Hematopoietic multipotent progenitor cell (in vitro differentiated cells): ENCODE measurements at places on chromosomes 7 and 10.

DNA sequence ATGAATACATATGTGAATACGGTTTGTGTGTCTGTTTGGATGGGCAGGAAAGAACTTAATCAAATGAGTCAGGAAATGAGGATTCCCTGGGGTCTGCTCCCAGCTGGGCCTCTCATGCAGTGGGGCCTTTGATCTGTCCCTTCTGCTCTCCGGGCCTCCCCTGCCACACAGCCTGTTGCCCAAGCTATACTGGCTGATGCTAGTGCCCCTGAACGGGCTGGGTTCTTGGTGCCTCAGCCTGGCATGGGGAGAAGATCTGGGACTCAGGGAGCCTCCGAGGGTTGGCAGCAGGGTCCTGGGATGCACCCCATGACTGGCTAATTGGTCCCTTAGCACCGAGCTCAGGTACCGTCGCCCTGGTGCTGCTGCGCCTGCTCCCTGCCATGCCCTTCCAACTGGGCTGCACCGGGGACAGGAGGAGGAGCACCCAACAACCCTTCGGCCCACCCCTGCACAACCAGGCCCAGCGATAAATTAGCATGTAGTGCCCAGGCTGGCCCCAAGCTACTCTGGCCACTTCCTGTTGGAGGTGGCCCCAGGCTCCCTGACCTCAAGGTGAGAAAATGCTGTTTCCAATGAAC is 59.9 kb upstream of the DUSP5 start:
- DNase-seq, result no peak

DNA sequence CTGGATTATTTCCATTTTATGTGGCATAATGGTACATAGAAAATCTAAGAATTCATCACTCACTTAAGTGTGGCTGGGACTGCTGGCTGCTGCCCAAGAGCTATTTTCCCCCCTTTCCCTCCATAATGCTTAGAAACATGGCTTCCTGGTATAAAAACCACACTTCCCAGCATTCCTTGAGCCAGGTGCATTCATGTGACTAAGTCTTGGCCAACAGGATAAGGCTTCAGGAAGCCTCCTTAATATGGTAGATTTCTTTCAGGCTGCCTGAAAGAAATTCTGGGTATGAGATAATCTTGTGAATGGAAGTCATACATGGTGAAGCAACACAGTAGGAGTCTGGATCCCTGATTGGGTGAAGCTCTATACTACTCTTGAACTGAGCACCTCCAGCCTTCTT is 178.0 kb downstream of the JAZF1 start:
- DNase-seq, result no peak

- DNase-seq, result no peak
Measured at GRCh38 chr10:30755441-30755953, 125.9 kb upstream of the LYZL2 start.

GRCh38 chr7:55570218-55570873 is 2.0 kb downstream of the VOPP1 start:
- DNase-seq, result no peak

DNA sequence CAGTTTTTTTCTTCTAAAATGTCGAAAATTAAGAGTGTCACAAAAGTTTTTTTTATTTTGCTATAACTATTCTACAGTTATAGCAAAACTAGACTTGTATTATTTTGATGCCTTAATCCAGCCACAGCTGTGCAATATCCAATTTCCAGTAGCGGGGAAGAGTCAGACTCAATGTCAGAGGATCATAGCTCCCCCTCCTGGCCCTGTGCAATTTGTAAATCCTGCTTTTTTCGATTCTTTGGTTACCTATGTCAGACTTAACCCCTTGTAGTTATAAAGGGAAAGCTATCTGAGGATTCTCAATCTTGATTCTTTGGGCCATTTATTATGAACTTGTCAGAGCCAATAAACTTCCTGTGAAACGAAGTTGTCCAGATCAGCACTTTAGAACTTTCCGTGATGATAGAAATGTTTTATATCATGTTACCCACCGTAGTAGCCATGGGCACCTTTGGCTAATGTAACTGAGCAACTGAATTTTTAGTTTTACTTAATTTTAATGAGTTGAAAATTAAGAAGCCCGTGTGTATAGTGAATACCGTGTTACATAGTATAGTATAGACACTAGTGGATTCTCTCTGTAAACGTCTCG is 87.7 kb upstream of the PRKCQ start:
- no peak for DNase-seq

- no peak for DNase-seq
Measured at GRCh38 chr10:3105905-3106304, 38.6 kb downstream of the PFKP start.

- DNase-seq, result no peak
Measured at GRCh38 chr7:47535035-47535703, 46.7 kb downstream of the TNS3 start.

DNA sequence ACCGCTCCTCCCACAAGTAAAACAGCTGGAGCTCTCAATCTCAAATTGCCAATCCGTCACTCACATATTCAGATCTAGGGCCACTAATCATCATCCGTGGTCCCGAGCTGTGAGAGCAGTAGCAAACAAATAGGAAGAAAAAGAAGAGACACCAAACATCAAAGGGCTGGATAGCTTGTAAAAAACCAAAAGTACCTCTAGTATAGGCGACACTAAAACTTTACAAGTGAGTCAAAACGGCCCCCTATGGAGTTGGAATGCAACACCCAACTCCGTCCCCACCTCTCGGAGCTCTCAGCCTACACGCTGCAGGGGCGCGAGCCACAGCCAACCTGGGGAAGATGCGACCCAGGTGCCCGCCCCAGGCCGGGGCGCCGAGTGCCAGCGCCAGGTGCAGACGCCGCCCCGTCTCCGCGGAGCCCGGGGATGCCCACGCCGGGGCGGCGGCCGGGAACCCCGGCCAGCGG is 581 bp downstream of the FAM3C start:
- DNase-seq, result no peak

DNA sequence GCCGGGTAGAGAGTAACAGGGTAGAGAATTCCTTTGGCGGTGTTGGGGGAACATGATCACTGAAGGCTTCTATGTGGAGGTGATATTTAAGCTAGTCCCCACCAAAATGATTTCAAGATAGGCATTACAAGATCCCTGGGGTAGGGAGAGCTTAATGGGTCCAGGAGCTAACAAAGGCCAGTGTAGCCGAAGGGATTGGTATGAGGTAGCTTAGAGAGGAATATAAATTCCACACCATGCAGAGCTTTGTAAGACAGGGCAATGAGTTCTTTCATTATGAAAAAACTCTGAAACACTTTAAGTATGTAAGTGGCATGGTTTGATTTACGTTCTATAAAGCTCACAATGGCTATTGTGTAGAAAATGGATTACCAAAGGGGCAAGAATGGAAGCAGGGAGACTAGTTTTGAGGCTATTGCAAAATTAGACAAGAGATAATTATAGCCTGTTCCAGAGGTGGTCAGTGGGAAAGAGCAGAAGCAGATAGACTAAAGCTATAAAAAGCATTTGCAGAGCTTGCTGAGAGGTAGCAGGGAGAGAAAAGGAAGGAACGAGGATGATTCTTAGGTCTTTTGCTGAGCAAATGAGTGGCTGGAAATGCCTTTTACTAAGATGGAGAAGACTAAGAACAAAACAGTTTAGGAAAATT is 119.7 kb upstream of the SLC25A13 start:
- no peak for DNase-seq

- no peak for DNase-seq
Measured at GRCh38 chr7:77800730-77801129, 2.2 kb downstream of the PHTF2 start.

- DNase-seq, result no peak
Measured at GRCh38 chr7:34249192-34249591, 343.9 kb downstream of the BMPER start.

GRCh38 chr10:112307358-112308124 is 24.3 kb downstream of the TECTB start:
- peak; percentile 49 for DNase-seq

DNA sequence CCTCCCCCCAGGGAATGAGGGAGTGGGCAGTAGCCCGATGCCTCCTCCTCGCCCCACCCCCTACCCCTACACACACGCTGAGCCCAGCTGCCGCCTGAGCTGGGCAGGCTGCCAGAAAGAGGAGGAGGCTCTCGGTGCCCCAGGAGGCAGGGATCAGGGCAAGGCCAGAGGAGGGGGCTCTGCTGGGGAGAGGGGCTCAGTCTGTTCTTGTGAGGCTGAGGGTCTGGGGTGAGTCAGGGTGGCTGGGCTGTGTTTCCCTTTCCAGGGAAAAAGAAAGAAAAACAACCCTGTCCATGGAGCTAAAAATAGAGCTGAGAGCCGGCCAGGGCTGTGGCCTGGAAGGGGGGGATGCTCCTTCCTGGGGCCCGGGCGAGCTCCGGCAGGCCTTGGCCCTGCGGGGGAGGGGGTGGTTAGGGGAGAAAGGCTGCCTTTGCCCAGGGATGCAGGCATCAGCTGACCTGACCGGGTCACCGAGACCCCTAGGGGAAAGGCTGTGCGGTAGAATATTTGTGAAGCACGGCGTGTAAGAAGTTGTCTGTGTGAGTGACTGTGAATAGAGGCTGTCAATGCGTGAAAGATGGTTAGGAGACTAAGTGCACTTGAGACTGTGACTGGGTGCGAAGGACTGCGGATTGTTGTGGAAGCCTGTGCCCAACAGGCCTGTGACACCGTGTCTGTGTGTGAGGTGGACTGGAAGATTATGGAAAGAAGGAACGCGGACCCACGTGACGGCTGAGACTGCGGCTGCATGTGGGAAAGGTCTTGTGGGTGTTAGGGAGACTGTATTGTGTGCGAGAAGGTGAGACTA is 1.2 kb upstream of the LZTS2 start:
- peak; percentile 80 for DNase-seq

DNA sequence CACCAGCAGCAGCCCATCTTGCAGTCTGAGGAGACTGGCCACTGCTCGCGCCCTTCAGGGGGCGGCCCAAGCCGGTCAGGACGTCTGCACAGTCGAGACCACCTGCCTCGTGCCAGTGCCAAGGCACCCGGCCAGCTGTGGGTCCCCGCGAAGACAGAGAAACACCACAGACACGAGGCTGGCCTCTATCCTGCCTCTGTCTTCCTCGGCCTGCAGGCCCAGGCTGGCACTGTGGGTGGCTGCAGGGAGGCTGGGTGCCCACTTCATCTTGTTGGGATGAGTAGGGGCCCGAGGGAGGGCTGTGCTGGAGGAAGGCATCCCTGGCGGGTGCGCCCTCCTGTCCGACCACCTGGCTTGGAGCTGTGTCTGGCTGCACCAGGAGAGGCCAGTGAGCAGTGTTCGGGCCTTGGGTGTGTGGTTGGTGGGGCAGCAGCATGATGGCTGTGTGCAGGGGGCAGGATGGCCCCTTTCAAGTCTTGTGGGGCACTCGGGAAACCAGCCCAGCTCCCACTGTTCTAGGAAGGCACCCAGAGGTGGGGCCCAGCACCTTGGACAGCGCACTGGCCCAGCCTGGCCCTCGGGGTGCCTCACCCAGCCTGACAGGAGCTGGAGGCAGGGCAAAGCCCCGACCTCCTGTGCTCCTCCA is 7.3 kb downstream of the DPYSL4 start:
- DNase-seq, result no peak

DNA sequence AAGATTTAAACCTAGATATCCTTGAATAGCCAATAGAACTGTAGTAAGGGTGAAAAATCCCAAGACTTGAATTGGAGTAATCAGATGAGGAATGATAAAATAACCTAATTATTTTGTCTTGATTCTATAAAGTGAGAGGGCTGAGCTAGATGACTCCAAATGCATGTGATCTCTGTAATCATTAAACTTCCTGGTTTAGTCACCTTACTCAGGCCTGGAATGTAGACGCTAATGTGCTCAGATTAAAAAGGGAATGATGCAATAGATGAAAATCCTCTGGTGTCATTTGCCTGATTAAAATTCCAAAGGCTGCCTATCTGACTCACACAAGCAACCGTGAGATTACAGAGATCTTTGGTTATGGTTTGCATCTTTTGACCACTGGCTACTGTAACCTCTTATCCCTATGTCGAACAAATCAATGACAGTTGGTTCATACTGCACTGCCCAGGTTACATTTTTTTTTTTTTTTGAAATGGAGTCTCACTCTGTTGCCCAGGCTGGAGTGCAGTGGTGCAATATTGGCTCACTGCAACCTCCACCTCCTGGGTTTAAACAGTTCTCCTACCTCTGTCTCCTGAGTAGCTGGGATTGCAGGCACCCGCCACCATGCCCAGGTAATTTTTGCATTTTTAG is 2.9 kb upstream of the HKDC1 start:
- no peak for DNase-seq

GRCh38 chr7:94875201-94875600 is 32.2 kb upstream of the PPP1R9A start:
- DNase-seq, result no peak

DNA sequence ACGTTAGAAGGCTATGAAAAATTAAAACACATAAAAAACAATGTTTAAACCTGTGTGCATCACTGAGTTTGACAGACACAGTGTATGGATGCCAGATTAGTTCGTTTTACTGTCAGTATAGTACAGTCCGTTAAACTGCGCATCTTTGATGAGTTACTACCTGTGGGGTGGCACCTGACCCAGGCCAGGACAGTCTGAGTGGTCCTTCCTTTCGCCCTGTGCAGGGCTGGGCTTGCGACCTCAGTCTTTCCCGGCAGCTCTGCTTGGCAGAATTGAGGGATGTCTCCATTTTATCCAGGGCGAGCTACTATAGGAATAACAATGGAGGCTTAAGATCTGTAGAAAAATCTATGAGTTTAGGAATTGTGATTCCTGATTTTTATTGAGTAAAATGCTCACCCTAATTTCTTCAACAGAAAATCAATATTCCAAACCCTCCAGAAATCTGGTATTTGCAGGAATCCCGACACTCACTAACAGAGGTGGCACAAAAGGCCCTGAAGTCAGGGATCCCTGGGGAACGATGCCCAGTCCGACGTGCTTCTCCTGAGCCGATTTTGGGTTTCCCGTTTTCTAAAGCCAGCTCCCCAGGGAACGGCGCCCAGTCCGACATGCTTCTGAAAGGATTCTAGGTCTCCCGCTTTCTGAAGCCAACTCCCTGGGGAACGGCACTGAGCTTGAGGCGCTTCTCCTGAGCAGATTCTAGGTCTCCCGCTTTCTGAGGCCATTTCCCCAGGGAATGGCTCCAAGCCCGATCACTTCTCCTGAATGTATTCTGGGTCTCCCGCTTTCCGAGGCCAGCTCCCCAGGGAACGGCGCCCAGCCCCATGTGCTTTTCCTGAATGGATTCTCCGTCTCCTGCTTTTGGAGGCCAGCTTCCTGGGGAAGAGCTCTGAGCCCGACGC is 377.6 kb downstream of the DNAJB6 start:
- no peak for DNase-seq

DNA sequence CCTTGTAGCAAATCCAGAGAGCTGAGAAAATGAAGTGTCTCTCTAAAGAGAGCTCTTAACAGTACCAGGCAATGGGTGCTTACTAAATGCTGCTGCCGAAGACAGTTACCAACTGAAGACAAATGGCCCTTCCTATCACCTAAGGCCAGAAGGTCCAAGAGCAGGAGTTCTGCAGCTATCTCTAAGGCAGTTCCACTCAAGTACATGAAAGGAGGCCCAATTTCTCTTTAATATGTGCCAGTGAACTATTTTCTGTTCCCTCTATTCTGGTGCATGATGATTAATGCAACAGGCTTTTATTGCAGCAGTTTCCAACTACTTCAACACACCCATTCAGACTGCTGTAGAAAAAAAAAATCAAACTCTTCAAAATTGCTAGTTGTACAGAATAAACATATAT is 122.5 kb downstream of the SLC25A13 start:
- no peak for DNase-seq

GRCh38 chr10:352476-353235 is 217.4 kb downstream of the ZMYND11 start:
- no peak for DNase-seq

- DNase-seq, result no peak
Measured at GRCh38 chr7:127612263-127612662, 5.7 kb downstream of the PAX4 start.

- no peak for DNase-seq
Measured at GRCh38 chr10:58171146-58171545, 96.5 kb downstream of the IPMK start.
